ENCODE measurements at places on chromosomes 7 and 10. TPM values are rescaled to one million over a fixed set of nuclear protein-coding genes. Genes with fewer than 3 reads are reported as not detected.

PIP gene
- 4.9 TPM for total RNA-seq

CACNA2D1 gene
- total RNA-seq, result 12.2 TPM

MACROH2A2 gene
- 24.6 TPM for total RNA-seq

NME8 gene
- total RNA-seq, result not detected

PDZD7 gene
- total RNA-seq, result 0.63 TPM

ZNF804B gene
- not detected for total RNA-seq

HMX2 gene
- total RNA-seq, result not detected

SLC18A3 gene
- total RNA-seq, result not detected

SYCE1 gene
- total RNA-seq, result 2.0 TPM

SPDYE9 gene
- 3.7 TPM for total RNA-seq

DNA sequence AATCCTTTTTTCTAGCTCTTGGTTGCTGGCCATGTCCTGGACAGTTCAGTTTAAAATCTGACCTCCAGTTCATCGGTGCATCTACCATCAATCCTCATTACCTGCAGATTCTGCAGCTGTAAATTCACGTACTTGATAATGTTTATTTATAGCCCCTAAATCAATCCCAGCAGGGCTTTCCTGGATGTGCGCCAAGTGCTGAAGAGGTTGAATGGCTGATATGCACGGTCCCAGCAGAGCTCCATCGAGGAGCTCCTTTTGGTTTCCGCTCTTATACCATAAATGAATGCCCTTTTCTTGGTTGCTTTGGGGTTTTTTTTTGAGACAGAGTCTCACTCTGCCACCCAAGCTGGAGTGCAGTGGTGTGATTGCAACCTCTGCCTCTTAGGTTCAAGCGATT lies 91.2 kb upstream of the CCZ1B start:
- DNase-seq, result no peak

DNA sequence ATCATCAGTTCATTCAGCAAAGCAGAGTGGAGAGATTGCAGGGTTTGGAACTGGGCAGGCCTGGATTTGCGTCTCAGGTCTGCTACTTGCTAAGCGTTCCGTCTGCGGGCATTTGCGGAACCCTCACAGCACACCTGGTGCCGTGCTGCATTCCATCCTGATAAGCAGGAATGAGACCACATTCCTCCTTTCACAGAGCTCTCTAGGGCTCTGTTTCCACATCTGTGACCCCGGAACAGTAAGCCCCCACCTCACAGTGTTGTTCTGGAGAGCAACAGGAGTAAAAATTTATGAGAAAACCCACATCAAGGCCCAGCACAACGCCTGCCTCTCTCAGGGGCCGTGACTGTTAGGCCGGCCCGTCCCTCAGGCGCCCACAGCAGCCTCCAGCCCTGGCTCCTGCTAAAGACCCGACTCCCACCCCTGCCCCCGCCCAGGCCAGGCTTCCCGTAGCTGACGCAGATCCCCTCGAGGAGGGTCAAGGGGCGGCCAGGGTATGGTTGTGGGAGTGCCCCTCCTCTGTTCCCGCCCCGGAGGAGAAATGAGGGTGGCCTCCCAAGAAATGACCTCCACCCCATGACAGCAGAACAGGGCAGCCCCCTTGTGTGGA lies 128.9 kb downstream of the RGS10 start:
- peak; percentile 91 for DNase-seq

DNA sequence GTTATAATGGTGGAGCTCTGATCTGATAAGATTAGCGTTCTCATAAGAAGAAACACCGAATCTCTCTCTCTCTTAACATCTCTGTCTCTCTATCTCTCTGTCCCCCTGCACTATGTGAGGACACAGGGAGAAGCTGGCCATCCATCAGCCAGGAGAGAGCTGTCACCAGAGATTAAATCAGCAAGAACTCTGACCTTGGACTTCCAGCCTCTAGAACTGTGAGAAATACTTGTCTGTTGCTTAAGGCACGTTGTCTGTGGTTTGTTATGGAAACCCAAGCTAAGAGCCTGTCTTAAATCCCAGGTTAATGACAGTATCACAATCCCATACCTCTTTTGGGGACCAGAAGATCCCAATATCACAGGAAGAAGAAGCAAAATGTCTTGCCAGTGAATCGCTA lies 132.0 kb upstream of the AKR1E2 start:
- no peak for DNase-seq

- DNase-seq, result no peak
Observed at GRCh38 chr10:76981251-76981650, 656.4 kb downstream of the KCNMA1 start.

DNA sequence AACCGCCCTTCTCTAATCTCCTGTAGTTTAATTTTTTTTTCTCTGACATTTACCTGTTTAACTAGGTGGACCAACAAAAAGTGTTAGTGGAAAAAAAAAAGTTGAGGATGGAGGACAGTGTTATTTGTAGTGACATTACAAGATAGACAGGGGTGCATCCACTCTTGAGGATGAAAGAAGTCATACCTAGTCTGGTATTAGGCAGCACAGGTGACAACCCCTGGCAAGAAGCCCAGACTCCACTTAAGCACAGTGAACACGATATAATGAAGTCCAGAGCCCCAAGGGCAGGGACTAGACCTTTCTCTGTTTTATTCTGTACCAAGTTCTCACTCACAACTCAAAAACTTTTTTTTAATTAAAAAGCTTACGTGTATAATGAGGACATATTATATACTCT lies 268.4 kb downstream of the GPR37 start:
- DNase-seq, result no peak

DNA sequence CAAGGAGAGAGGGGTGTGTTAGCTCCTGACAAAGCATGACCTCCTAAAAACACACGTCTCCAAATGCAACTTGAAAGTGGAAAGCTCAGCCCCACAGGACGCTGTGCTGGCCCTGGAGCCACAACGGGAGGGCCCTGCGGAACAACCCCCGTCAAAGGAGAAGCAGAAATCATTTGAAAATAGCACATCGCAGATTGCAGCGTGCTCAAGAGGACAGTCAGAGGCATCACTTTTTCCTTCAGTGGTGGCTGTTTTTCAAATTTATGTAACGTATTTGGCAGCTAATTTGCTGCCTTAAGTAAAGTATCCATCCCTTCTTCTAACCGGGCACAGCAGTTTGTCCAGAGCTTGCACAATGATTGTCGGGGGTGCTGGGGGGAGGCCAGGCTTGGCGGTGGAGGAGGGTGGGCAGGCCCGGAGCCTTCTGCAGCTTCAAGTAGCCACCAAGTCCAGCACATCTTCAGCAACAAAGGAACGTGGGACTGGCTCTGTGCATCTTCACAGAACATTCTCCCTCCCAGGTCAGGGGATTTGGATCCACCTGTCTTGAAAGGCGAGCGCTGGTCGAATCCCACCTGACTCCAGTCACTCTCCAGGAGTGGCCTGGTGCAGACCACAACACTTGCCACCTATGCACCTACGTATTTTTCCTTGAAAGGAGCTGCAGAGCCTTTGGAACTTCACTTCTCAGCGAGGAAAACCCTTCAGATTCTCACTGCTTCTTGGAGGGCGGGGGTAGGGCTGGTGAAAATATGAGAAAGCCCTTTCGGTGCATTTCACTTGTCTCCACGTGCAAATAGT lies 346.3 kb downstream of the DNAJB6 start:
- DNase-seq, result no peak

GRCh38 chr10:77300682-77301302 lies 336.8 kb downstream of the KCNMA1 start:
- no peak for DNase-seq

GRCh38 chr7:142500366-142500765 lies 242.5 kb upstream of the PRSS58 start:
- DNase-seq, result no peak

DNA sequence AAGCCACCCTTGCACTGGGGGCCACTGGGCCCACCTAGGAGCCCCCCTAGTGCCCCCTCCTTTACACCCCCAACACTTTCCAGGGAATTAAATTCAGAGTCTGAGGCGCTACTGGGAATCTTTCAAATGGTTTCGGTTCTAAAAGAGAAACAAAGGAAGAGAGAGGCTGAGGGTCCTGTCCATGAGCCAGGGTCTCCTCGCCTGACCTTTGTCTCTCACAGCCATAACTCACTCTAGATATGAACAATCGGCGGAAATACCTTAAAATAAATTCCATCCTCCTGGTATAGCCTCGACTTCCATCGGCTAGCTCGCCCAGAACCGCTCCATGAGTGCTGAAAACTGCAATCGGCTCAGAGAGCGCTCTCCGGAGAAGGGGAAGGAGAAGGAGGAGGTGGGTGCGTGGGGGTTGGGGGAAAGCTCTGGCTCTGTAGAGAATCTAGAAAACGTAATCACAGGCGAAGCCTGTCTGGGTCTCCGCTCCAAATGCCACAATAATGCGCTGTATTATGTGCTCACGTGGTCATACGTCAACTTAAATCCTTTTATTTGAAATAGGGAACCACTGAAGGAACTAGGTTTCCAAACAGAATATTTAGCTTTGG lies 12.6 kb downstream of the HOXA4 start:
- DNase-seq, result no peak

DNA sequence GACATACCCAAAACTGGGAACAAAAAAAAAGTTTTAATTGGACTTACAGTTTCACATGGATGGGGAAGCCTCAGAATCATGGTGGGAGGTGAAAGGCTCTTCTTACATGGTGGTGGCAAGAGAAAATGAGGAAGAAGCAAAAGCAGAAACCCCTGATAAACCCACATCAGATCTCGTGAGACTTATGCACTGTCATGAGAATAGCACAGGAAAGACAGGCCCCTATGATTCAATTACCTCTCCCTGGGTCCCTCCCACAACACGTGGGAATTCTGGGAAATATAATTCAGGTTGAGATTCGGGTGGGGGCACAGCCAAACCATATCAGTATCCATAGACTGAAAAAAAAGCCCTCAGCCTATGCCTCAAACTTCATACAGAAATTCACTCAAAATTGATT lies 647.2 kb downstream of the GRID1 start:
- DNase-seq, result no peak

GRCh38 chr10:124611738-124612137 lies 132.4 kb downstream of the FAM53B start:
- no peak for DNase-seq

GRCh38 chr10:102491136-102491535 lies 11.4 kb downstream of the ACTR1A start:
- DNase-seq, result peak; percentile 6

DNA sequence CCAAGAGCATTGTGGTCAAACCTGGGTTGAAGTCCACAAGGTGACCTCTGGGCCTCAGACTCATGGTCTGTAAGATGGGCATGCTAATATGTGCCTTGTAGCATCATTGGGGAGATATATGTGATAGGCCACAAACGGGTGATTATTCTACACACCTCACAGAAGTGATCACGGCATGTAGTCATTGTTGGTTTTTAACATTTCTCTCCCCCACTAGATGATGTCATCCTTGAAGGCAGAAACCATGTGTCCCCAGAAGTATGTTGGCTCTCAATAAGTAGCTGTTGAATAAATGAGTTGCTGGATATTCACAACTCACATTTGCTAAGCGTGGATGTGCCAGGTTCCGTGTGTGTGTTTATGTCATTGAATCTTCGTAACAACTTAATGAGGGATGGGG lies 42.4 kb downstream of the GATA3 start:
- no peak for DNase-seq

GRCh38 chr10:49614242-49615198 lies 683 bp downstream of the CHAT start:
- peak; percentile 11 for DNase-seq

DNA sequence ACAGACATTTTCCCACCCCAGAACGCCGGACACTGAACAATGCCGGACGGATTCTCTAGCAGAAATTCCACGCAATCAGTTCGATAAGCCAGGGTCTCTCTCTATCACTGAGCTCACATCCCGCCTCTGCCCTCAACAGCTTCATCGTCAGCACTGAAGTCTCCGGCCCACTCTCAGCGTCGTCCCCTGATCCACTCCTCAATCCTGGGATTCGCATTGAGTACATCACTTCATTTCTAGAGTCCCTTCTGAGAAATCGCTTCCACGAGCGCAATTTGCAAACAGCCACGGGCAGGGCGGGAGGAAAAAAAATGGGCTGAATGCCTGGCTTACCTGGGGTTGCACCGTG lies 365 bp downstream of the YME1L1 start:
- DNase-seq, result no peak

DNA sequence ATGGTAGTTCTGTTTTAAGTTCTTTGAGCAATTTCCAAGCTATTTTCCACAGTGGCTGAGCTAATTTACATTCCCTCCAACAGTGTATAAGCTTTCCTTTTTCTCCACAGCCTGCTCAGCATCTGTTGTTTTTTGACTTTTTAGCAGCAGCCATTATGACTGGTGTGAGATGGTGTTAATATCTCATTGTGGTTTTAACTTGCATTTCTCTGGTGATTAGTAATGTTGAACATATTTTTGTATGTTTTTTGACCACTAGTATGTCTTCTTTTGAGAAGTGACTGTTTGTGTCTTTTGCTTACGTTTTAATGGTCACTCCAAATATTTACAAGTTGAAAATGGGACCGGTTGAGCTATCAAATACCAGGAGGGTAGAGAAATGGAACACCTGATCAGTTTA lies 20.4 kb downstream of the GNG11 start:
- no peak for DNase-seq

DNA sequence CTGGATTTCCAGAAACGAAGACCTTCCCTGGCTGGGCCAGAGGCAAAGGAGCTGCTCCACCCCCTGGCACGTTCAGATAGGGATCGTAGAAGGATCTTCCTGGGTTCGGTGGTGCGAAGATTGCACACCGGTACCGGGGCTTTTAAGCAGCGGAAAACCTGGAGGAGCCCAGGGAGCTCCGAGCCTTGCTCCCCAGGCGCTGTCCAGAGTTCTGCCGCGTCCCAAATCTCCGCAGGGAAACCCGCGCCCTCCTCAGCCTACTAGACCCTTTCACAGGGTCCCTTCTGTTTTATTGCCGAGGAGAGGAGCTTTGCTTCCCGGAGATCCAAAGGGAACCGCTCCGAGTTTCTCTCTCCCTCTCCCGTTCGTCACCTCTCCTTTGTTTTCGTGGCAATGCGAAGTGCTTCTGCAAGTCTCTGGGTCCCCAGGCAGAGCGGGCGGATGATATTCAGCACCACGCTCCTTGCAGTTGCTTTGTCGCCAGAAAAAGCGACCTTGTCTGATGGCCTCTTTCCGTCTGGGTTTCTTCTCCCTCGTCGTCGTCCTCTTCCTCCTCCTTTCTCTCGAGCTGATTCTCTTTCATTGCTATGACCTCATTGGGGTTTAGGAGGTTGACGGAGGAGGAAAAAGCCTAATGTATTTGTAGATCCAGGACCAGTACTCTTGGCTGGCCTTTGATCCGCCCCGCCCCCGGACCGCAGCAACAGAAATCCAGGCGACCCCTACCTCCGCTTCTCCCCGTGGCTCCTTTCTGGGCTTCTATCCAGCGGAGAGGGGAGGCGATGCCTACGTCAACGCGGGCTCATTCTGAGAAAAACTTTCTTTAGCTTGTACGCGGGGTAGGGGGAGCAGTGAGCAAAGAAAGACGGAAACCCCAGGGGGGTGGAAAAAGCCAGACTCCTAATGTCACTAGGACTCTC lies at the start of gene TMEM196:
TMEM196 (minus strand) TSS at position 777 of the 920 bp plus-strand sequence. CDS start 921 bp downstream, outside the sequence.
- no peak for DNase-seq

- peak; percentile 74 for DNase-seq
Observed at GRCh38 chr7:42096681-42097561, 140.1 kb downstream of the GLI3 start.
